Stimulated activated CD4-positive, alpha-beta T cell treated with anti-CD3 and anti-CD28 coated beads, TNF-alpha, amount 100 ng/mL, for 1 hour (primary cell): ENCODE measurements at places on chromosomes 7 and 10.

GRCh38 chr7:38330861-38331621 lies 57.6 kb upstream of the TARP start:
- no peak for DNase-seq

DNA sequence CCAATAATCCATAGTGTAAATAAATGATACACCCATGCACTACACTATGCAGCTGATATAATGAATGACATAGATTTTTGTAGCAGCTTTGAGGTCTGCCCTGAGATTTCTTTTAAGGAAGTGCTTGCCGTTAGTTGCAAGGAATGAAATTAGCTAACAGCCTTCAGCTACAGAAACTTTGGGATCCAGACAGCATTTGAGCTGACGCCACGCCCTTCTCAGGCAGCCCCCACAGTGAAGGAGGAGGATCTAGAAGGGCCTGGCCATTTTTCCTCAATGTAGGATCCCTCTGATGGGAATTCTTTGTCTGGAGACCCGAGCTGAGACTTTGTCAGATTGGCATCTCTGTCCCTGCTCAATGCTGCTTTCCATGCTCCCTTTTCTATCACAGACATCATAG lies 6.1 kb upstream of the PDK4 start:
- DNase-seq = no peak

DNA sequence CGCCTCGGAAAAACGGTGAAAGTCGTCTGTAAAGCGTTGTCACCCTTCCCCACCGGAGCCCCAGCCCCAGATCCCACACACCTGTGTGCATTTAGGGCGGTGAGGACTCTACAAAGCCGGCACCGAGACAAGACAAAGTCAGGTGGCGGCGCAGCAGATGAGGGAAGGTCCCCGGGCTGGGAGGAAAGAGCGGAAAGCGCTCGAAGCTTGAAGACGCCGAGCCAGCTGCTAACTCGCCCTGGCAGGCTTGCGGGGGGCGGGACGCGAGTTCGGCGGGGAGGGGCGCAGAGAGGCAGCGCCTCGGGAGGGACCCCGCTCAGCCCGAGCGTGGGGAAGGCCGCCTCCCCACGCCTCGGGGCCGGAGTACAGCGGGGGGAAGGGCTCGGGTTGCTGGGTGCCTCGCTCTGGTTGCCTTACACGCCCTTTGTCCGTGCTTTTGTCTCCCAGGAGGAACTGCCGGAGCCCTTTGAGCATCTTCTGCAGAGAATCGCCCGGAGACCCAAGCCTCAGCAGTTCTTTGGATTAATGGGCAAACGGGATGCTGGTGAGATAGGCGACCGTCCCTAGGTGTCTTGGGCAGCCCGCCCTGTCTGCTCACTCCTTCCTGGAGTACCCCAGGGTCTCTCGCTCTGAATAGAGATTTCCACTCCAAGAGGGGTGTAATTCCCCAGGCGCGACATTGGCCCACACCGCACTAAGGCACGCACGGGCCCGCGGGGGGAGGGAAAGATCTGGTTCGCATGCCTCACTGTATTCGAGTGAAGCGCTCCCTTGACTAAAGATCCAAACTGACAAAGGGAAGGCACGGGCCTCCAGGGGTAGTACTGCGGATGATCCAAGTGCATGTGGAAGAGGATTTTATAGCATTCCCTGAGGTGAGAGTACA lies 1.6 kb downstream of the TAC1 start:
- DNase-seq = no peak

DNA sequence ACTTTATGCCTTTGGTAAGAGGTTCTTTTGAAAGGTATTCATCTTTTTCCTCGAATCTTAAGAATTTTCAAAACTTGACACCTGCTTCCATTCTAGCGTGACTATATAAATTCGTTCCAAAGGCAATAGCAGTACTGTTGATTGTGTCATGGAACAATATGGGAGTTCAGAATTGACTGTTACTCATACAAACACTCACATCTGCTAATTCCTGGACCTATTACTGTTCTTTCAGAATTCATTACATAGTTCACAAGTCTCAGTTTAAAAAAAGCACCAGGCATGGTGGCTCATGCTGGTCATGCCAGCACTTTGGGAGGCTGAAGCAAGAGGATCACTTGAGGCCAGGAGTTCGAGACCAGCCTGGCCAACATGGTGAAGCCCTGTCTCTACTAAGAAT lies 80.9 kb downstream of the CACNB2 start:
- no peak for DNase-seq

- no peak for DNase-seq
Observed at GRCh38 chr10:122571892-122572291, 11.3 kb downstream of the DMBT1 start.

DNA sequence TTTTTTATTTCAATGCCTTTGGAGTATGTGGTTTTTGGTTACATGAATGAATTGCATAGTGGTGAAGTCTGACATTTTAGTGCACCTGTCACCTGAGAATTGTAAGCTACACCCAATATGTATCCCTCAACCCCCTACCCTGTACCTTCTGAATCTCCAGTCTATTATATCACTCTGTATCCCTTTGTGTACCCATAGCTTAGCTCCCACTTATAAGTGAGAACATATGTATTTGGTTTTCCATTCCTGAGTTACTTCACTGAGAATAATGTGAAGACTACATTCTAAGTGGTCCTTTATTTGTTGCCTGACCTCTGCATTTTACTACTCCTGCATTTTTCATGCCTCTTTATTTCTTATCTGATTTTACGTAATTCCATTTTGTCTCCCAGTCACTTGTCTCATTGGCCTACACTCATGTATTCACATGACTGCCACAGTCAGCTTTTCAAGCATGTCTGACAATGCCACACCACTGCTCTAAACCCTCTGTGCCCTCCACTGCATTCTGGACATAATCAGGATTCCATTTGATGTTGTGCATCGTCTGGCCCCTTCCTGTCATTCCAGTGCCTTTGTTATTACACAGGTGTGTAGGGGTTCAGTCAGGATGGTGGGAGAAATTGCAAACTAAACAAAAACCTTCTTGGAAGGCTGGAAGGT lies 1325.5 kb downstream of the XPNPEP1 start:
- no peak for DNase-seq

DNA sequence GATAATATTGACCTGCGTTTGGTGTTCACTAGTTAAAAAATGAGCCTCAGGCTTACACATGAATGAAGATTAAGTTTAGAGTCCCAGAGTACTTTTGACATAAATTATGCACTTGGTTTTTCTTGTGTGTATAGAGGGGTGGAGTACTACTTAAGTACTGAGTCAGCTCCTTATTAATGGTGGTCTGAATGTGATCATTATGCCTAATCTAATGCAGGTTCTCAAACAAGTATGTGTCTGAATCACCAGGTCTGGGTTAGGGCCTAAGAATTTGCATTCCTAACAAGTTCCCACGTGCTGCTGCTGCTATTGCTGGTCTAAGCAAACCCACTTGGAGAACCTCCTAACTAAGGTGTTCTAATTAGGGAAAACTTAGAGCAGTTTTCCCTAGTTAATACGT lies 30.7 kb upstream of the STOX1 start:
- no peak for DNase-seq

DNA sequence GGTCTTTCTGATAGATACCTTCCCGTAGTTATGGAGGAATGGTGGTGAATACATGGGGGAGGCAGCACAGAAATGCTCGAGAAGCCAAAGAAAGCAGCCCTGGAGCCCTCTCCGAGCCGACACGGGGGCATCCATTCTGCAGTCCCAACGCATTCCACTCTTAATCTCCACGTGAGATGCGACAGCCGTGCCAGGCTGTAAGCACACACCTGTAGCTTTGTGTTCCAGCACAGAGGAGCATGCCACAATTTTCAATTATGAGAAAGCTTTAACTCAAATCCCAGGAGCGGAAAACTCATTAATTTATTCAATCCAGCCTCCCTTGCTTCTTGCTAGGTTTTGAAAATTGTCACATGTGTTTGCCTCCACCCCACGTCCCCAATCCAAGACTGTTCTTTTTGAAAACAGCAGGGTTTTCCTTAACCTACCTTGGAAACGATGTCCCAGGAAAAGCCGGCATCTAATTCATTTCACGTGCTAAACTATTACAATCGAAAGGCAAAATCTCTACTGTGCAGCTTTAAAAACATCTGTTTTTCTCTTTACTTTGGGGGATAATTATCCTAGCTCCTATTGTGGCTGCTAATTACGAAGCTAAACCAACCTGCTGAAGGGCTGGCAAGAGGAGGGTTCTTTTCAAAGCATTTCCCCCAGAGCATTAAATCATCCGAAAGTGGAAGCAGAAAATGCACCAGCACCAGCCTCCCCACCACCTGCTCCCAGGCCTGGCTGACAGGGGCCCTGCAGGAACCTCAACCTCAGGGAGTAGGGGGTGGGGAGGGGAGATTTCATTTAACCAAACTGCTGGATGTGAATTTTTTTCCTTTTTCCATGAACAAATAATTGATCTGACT lies 56.0 kb upstream of the CHST15 start:
- DNase-seq = no peak

DNA sequence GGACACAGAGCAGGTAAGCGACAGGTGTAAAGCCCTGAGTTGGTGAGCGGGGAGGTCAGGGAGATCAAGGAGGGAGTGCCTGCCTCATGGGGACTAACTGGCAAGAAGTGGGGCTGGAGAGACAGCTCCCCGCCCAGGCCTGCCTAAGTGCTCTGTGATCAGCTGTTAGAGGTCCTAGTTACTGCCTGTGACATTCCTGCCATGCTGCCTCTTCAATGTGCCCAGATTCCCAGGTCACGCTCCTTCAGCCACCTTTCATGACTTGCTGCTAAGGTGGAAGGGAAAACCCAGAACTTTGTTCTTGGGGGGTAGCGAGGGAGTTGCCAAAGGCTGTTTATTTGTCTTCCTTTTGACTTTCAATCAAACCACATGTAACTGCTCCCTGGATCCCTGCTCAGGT lies 114.3 kb upstream of the ZNF438 start:
- DNase-seq = no peak

GRCh38 chr7:118626739-118627138 lies 402.2 kb downstream of the ANKRD7 start:
- DNase-seq = no peak

DNA sequence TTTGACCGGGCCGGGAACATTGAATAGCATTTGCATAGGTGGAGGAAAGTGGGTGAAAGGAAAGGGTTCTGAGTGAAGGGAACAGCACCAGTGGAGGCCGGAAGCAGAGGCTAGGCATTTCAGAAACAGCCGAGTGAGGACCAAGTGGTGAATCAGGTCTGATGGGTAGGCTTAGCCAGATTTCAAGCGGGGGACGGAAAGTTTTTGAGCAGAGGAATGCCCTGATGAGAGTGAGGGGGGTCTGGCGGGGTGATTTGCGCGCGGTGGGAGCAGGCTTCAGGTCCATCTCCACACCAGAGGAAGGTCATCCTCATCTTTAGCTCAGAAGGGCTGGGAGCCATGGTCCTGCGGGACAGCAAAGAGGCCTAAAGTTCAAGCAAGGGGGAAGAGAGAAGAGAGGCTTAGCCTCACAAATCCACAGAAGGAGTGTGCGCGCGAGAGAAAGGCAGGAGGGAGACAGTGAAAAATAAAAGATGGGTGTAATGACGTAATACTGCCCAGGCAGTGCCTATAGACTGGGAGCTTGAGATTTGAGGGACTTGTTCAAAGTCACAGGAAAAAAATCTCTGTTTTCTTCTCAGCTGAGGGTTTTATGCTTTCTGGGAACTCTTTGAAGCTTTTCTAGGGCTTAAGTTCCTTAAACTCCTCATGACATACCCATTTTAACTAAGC lies 1.0 kb upstream of the DENND2A start:
- no peak for DNase-seq

GRCh38 chr7:29609162-29610037 lies 45.8 kb downstream of the PRR15 start:
- DNase-seq = no peak

DNA sequence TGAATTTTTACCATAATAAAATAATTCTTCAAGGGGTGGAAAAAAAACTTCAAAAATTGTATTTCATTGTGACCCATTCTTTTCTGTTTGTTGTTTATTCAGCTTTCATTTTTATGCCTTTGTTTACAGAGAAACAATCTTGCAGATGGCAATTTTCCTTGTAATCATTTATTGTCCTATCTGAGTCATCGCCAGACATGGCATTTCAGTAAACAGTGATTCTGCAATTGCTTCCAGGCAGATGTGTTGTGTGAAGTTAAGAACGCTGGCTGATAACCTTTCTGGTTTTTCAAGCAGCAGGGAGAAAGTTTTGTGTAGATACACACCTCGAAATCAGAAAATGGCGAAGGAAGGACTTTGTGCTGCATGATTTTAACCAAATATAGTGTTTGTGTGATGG lies 80.7 kb upstream of the RPA3 start:
- no peak for DNase-seq

DNA sequence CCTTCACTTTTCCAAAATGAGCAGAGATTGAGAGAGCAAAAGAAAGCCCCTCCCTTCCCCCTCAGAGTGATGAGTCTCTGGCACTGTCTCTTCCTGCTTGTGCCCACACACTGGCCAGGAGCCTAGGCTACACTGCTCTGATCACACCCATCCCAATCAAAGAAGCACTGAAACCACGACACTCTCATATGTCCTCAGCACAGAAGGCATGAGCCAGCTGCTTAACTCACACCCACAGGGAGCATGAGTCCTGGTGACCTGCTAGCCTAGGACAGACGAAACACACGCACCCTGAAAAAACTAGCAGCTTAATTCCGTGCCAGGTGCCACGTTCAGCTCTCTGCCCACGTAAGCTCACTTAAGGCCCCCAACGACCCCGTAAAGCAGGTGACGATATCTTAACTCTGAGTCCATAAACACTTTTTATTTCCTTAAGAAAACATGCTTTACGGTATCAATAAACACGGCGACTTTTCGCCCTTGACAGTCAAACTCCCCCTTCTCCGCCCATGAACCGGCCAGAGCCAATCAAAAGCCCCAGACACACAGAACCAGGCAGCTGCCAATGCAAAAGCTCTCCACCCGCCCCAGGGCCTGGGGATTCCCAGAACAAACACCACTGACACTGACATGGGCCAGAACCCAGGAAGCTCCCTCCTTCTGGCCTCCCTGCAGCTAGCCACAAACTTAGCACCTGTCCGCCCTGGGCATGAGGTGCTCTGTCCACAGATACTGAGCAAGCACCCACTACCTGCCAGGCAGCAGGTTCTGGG lies 69.0 kb downstream of the TNRC18 start:
- DNase-seq = no peak

GRCh38 chr7:8133188-8133848 lies 128.6 kb downstream of the ICA1 start:
- DNase-seq = no peak

GRCh38 chr7:106604303-106604924 lies 56.5 kb downstream of the CCDC71L start:
- no peak for DNase-seq

GRCh38 chr7:95737828-95738505 lies 34.4 kb upstream of the DYNC1I1 start:
- no peak for DNase-seq
